Activated T-helper 1 cell treated with anti-CD3 and anti-CD28 coated beads, Interleukin-2, amount 50 U/mL, for 16 hours (primary cell): ENCODE measurements at places on chromosomes 13 and 19.

DNA sequence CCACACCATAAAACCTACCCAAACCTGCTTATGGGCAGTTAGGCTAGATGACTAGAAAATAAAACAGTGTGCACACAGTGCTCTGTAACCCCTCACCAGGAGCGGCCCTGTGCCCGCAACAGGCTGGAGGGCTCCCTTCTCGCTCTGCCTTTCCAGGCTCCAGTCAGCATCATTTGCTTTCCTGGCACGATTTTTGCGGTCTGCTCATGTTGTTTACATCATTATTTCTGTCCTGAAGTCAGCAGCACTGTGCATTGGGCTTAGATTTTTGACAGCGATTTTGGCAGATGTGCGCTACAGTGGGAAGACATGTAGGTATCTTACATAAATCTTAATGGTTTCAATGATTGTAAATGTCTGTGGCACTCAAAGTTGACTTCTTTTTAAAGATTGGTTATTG, 344.0 kb downstream of the MTUS2 start:
- DNase-seq, result no peak

GRCh38 chr13:80921541-80921940, 580.6 kb upstream of the SPRY2 start:
- DNase-seq, result no peak

DNA sequence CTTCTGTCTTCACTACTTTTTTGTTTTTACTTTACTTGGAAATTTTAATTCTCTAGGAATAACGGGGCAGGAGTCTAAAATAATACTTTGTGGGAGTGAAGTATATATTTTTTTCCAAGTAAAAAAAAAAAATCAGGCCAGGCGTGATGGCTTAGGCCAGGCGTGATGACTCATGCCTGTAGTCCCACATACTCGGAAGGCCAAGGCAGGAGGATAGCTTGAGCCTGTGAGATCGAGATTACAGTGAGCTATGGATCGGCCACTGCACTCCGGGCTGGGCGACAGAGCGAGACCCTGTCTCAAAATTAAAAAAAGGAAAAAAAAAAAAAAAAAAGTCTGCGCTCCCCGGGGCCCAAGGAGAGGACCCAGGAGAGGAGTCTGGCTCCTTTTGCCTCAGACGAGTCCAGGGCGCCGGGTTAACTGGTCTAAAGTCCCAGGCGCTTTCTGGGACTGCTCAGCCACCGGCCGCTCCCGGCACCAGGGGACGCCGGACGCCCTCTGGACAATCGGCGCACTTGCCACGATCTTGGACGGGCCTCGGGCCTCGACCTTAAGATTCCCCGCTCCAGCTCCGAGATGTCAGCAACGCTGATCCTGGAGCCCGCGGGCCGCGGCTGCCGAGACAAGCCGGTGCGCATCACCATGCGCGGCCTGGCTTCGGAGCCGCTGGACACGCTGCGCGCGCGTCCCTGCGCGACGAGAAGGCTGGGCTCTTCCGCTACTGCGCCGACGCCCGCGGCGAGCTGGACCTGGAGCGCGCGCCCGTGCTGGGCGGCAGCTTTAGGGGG, 2.7 kb upstream of the ZFP82 start:
- DNase-seq, result no peak

DNA sequence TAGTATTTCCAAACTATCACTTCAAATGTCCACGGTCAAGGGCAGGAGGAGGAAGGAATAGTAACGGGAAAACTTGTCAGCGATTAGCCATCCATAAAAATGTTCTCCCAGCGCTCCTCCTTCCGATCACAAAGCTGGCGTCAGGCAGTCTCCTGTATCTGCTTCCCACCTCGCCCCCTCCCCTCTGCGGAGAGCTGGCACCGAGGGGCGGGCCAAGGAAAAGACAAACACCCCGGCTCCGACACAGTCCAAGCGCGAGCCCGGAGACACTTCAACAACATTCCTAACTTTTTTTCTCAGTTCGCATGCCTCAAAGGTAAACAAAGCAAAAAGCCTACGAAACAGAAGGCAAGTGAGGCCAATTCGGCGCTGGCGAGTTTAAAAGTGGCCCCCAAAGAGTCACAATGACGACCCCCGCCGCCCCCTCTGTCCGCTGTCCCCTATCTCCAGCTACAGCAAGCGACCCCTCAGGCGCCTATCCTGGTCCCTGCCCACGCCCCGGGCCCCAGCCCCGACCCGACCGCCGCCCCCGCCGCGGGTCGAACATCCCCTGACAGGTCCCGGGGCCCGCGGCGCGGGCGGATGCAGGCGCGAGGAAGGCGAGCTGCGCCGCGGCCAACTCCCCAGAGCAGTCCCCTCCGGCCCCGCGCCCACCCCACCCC, 736 bp downstream of the SMAD9 start:
- no peak for DNase-seq

DNA sequence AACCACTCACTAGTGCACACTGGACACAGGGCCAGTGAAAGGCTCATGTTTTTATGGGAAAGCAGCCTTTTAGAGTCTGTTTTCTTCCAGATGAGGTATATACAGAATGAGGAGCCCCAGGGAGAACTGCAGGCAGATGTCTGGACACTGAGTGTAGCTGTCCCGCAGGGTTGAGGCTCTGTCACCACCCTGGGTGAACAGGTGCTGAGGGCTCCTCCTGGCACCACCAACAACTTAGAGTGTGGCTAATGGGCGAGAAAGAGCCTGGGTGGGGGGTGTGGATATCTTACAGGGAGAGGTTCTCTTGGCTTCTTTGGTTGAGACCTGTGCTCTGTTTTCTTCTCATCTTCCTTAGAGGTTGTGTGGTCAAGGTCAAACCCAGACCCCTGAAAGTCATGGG, 202.1 kb upstream of the GPR12 start:
- no peak for DNase-seq
